NCI-H524 treated with DMSO at 0.1 percent for 48 hours (cell line): ENCODE measurements at places on chromosomes 2 and 18.

GRCh38 chr2:128320906-128321771 is 2.5 kb upstream of the HS6ST1 start:
- no peak for DNase-seq

GRCh38 chr2:132426656-132427055 is 10.1 kb downstream of the GPR39 start:
- DNase-seq = no peak

GRCh38 chr2:84816426-84817026 is 64.4 kb downstream of the TRABD2A start:
- DNase-seq = no peak

DNA sequence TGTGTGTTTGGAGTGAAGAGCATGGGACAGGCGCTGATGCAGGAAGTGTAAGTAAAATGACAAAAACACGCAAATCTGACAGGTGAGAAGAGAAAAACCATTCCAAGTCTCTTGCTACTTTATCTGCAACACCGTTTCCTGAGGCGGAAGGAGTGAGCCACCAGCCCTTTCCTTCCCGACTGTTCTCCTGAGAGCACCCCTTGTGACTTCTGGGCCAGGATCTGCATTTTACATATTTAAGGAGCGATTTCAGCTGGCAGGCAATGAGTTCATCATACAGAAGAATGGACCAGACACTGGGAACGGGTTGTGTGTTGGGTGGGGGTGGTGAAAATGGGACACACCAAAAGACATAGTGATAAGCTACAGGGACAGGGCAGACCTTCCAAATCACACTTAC is 277.3 kb downstream of the TGIF1 start:
- no peak for DNase-seq

GRCh38 chr2:223314811-223315210 is 262.8 kb downstream of the KCNE4 start:
- DNase-seq = no peak

DNA sequence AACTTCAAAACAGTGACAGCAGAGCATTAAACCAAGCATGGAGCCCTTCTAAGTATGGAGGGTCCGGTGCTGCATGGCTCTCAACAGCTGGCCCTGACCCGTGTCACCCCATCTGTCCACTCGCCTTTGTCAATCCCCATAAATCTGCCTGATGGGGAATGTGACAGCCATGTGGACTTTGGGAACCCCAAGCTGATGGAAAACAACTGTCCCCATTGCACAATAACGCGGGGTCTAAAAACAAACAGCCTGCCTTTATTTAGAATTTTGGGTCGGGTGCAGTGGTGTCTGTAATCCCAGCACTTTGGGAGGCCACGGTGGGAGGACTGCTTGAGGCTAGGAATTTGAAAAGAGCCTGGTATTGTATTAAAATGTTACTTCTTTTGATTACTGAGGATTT is 17.1 kb upstream of the THADA start:
- no peak for DNase-seq

DNA sequence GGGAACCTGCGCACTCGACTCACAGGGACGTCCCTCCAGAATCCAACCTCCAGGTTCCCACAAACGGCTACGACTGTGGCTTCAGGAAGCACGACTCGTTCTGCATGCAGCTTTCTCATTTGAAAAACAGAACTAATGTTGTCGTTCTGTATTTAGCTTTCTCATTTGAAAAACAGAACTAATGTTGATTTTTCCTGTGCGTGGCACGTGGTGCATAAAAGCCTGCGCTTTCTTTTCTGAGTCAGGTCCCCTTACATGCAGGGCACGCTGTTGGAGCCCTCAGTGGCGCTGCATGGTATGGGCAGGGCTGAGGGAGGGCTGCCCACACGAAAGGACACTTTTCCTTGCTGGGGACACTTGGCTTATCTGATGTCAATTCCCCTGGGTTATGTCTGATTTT is 124.3 kb downstream of the TMEM18 start:
- DNase-seq = no peak

- DNase-seq = no peak
Measured at GRCh38 chr2:120624738-120625446, 110.8 kb upstream of the GLI2 start.

DNA sequence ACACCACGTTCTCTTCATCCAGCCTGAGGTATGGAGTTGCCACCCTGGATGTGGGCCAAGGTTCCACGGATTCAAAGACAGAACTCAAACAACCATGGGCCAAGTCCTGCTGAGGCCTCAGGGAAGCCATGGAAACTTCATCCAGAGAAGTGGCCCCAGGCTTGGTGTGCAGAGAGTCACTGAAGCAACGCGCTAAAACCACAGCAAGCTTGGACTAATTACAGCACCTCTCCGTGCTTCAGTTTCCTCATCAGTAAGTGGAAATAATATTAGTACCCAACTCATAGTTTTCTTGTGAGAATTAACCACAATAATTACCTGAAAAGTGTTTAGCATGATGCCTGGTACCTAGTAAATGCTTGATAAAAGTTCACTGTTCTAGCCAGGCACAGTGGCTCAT is 19.2 kb upstream of the AP1S3 start:
- no peak for DNase-seq

DNA sequence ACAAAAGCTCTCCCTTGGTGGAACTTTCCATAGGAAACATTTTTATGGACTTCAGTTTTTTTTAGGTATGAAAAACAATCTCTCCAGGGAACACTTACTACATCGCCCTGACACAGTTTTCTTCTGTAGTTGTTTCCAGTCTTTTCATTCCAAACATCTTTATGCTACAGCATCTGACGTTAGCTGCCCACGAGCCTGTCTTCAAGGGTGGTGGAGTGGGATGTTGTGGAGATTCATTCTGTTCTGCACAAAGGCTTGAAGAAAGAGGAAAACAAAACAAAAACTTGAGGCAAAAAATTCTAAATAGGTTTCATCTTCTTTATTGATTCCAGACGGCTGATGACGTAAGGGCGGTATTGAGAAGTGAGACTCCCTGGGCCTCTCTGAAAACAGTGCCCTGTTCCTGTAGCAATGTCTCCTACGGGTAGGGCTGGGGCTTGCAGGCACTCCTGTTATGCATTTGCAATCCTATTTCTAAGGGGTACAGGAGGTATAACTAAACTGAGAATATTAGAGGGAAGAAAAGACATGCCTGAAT is 375.0 kb downstream of the RNF144A start:
- DNase-seq = no peak

GRCh38 chr2:130183512-130184373 is 1.7 kb downstream of the MZT2B start:
- no peak for DNase-seq

DNA sequence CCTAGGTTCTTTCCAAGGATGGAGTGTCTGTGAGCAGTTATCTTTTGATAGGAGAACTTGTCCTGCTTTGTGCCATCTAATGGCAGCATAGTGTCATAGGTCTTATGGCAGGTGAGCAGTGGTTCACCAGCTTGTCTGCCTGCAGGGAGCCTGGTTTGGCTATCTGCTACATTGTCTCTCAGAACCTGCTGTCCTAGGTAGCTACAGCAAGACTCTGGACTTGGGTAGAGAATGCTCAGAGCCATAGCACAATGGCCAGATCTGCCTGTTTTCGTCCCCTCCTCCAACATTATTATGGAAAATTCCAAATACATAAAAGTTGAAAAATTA is 28.3 kb downstream of the AGFG1 start:
- DNase-seq = no peak

DNA sequence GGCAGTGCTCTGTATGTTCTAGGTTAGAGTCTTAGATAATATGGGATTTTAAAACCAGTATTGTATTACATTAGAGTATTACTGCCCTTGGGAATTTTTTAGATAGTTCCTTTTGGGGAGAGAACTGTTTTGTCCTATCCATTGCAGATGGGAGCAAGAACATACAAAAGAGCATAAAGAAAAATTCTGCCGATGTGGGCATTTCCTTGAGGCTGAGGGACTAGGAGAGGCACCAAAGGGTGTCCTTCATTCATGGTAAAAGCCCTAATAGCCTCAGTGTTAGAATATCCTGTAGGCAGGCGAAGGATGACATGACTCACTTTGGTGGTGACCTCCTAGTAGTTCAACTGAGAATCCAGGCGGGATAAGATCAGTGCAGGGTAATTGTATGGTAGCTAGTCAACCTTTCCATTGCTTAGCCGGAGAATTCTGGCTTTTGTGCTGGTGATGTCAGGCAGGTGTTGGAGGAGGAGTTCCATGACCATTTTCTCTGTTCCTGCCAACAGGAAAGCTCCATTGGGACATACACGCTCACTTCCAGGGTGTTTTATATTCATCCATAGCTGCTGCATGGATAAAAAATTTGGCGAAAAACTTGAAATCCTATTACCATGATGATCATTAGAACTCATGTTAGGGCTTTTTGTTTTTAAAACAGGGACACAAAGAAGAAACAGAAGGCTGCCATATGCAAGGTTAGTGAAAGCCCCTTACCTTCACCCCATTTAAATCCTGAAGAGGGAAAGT is 28.1 kb downstream of the EPAS1 start:
- DNase-seq = no peak

- DNase-seq = no peak
Measured at GRCh38 chr2:10042301-10043161, 819 bp upstream of the KLF11 start.

DNA sequence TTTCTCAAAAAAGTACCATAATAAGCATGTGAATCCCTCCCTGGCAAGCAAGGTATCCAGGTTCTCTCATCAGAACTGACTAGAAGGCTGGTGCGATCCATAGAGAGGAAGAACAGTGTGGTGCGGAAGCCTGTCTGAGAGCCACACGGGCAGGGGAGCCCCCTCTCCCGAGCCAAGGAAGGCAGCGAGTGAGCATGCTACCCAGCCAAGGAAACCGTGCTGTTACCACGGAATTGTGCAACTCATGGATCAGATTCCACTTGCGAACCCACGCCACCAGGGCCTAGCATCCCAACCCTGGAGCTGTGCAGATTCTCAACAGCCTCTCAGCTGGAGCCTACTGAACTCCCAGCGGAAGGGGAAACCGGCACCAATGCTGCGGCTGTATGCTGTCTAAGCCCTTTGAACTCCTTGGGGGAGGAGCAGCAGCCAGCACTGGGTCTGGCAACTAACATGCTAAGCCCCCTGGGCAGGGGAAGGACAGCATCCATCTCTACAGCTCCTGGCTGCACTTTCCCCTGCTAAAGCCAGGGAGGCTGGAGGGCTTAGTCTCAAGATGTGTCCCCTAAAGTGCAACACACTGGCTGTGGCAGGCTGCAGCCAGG is 823.1 kb downstream of the EPHA4 start:
- no peak for DNase-seq
